ENCODE measurements at places on chromosomes 4 and X.

DNA sequence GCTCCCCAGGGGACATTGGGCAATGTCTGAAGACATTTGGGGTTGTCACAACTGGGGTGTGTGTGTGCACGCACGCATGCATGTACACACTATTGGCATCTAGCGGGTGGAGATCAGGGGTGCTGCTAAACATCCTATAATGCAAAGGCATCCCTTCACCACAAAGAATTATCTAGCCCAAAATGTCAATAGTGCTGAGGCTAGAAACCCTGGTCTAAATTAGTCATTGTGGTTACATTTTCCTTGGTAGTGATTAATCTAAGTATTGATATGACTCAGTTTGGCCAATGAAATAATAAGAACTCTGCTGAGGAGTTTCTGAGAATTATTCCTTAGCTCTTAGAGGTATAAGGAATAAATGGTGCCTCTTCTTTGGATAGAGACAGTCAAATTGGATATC lies 200.2 kb downstream of the CLCN4 start:
- no peak for DNase-seq

DNA sequence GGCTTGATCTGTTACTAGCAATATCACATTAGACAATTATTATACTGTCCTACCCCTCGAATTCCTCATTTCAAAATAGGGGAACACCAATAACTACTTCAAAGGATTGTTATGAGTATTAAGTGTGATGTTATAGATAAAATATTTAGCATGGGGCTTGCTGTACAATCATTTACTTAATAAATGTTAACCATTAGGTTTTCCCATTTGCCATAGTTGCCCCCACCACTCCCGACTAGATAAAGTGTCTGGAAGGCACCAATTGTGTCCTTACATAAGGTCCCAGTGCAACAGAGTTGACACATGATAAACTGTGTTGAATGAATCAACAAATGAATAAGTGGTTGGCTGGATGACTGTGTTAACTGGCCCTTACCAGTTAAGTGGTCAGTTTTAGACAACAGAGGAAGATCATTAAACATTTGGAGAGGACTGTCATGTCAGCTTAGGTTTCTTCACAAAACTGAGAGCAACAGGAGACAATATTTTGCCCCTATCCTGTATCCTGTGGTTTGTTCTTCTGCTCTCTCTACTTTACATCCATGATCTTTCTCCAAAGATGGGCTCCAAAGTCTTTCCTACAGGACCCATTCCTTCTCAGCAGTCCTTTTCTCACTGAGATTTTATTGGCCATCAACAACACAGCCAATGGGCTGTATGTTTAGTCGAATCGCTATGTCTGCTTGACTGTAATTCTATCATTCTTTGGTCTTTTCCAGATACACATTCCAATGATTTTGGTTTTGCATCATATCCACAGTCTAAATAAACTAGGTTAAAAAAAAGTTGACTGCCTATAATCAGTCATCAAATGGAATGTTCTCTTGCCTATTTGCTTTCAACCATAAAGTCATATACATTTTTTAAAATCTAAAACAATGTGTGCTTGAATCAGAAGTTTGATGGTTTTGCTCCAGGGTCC lies 74.4 kb downstream of the RNF150 start:
- DNase-seq, result no peak

DNA sequence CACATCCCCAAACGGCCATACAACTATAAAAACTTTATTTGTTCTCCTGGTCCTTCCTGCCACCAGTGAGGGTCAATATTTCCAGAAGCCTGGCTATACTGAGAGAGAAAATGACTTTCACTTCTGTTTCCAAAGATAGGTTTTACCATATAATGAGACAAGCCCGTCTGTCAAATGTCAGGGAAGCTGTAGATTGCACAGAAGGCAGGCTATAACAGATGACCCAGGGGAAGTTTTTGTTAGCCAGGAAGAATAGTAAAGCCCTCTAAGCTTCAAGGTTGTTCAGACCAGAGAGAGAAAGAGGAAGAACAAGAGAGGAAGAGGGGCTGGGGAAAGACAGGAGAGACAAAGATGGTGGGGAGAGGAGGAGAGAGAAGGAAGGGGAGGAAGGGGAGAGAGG lies 217.5 kb downstream of the GBA3 start:
- DNase-seq, result no peak

DNA sequence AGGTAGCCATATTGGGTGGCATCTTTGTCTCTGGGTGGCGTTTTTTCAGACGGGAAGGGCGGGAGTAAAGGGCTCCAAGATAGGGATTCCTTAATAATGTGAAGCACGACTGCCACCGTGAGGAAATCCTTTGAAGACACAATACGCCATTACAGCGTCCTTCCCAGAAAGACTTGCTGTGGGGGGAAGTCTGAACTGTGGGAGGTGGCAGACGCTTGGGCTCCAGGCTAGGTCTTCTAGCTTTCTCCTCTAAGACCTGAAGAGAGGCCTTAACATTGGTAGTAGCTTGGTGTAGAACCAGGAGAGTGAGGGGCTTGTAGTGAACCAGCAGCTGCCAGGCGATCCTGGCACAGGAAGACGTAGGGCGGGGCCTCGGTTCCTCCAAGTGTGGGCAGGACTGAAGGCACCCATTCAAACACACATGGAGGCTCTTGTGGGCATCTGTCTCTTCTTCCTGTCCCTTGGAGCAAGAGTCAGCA lies 197.3 kb downstream of the OR13H1 start:
- no peak for DNase-seq

DNA sequence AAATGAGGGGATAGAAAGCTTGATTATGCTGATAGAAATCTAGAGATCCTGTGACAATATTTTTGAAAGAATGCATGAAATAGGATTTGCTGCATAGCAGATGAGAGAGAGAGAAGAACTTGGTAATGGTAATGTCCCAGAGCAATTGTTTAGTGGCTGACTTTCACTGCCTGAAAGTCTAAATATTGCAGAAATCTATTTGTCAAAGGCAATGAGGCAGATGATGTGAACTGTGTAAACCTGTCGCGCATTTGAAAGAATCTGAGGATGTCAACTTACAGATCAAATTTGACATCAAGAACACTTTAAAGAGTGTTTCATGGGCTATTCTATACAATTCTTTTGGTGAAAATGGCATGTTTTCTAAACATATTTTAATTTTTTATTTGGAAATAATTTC lies 133.6 kb downstream of the GPM6A start:
- DNase-seq, result no peak

GRCh38 chrX:44344687-44345086 lies 1.2 kb upstream of the EFHC2 start:
- no peak for DNase-seq

DNA sequence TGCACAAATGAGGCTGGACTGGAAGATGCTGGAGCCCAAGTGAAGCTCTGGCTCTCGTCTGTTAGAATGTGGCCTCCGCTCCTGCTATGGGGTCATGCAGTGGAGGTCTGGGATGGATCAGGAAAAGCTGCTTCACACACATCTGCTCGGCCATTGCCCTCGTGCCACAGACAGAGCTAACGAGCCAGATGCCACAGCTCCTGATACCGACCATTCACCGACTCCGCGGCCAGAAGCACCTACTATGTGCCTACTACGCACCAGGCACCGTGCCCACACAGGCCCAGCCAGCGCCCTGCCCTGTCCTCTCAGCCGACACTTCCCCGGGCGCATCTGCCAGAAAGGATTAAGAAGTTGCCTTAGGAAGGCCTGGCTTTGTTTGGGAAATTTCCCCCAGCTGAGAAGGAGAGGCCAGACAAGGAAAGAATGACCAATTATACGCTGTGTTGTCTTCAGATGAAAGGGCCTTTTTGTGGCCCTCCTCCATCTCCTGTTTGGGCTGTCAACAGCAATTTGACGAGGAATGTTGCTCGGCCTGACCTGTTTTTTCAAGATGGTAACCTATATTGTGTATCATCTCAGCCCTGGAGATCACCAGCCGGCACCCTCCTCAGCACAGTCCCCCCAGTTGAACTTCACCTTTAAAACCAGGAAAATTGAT lies 34.3 kb downstream of the HMX1 start:
- no peak for DNase-seq

GRCh38 chr4:36027203-36027602 lies 217.1 kb downstream of the ARAP2 start:
- DNase-seq, result no peak

GRCh38 chr4:143482840-143483239 lies 30.7 kb upstream of the SMARCA5 start:
- DNase-seq, result peak; percentile 27

DNA sequence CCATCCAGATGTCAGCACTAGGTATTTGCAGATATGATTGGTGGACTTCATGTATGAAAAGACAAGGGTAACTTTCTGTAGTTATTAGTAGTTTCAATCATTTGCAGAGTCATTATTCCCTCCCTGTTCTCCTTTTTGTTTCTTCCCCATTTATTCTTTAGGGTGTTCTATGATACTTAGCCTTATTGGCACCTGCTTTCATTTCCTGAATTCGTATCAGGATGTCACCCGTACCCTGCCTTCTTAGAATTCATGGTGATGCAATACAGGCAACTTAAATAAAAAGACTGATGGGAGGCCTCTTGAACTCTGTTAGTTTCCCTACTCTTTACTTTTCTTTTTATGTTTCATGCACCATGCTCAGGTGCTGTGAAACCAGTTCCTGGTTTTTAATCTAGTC lies 24.2 kb downstream of the MAGED1 start:
- DNase-seq, result no peak

- no peak for DNase-seq
These were observed 126.7 kb upstream of the MBNL3 start for GRCh38 chrX:132615391-132616131.

- DNase-seq, result no peak
These were observed 52.9 kb upstream of the VEGFC start for GRCh38 chr4:176845636-176846035.

GRCh38 chrX:131068945-131069719 lies 11.0 kb downstream of the ARHGAP36 start:
- DNase-seq, result no peak

DNA sequence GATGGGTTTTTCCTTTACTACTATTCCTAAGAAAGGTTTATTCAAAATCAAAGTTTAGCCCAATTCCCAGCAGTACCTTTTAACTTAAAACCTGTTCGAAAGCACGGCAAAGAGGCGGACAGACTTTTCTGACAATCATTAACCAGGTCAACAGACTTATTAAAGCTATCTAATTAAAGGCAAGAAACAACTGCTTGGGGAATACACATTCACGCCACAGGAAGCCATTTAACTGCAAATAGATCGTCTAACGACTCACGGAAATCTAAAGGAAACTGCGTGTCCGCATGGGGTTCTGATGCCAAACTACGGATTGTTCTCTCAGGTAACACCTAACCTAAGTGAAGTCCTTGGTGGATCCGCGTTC lies 663 bp upstream of the USP53 start:
- DNase-seq, result peak; percentile 55

- no peak for DNase-seq
These were observed 37.8 kb downstream of the SPCS3 start for GRCh38 chr4:176357359-176358082.

DNA sequence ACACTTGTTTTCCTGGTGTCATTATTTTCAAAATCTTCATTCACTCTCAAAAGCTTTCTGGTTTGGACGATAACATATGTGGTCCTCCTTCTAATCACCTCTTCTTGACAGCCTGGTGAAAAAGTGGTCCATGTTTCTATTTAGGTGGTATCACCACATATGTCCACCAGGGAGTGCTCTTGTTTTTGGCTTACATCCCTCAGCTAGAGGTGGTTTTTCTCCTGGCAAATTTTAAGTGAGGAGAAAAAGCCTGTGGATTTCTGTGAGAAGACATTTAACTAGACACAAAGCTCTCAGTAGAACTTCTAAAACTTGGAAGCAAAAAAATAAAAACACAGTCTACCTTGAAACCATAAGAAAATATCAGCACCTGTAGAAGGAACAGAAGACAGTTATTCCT lies 58.0 kb upstream of the FRMPD4 start:
- DNase-seq, result no peak

- DNase-seq, result no peak
These were observed 1038.0 kb downstream of the PCDH19 start for GRCh38 chrX:99371976-99372595.

GRCh38 chr4:138734746-138735145 lies 280.8 kb upstream of the NOCT start:
- DNase-seq, result peak; percentile 67

GRCh38 chr4:157128395-157128794 lies 52.4 kb downstream of the GLRB start:
- DNase-seq, result no peak

DNA sequence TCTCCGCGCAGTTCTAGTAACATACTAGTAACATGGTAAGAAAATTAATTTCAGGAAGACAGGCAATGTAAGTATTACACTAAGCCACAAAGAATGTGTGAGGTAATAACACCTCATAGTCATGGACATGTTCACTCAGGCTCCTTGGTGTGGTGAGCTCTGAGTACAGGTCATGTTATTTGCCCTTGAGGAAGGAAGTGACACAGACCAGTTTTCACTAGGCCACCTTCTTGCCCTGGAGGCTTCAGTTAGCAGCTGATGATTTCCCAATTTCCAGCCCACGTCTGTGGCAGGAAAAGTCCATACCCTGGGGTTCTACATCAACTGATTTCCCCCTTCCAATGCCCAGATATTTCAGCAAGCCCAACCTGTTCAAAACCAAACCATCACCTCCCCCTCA lies 6.7 kb downstream of the APOO start:
- no peak for DNase-seq

- no peak for DNase-seq
These were observed 29.1 kb downstream of the JADE3 start for GRCh38 chrX:46941341-46941740.

DNA sequence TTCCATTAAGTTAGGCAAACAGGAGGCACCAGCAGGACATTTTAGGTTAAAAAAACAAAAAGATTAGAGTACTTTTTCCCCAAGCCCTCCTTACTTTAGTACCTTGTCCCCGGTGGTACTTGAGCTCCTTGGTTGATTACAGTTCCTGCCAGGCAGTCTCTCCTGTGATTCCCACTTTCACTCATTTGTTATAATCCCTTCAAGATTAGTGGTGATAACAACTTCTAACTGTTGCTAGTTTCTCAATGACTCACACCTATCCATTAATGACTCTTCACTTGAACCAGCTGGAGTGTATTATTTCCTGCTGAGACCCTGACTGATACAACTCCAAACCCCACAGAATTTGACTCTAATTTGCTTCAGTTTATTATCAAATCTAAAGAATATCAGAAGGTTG lies 765.0 kb upstream of the DIAPH2 start:
- no peak for DNase-seq

DNA sequence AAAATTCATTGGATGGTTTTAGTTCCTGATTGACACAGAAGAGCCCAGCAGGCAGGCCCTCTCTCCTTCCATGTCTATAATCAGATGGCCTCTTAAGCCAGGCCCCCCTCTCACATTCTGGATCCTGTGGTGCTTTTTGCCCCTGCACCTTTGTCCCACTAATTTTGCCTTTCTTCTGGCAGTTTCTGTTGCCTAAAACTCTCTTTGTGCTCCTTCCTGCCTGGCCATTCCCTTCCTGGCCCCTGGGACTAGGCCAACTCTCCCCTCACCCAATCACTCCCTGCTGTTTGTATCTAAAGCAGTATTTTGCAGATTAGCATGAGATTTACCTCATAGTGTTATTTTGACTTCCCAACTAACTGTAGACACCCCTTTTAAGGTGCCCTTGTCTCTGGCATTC lies 42.7 kb upstream of the DDX3X start:
- no peak for DNase-seq

- no peak for DNase-seq
These were observed 146.5 kb upstream of the PLAC1 start for GRCh38 chrX:134804779-134805178.

All from glomerular endothelial cell (primary cell).